ENCODE measurements at places on chromosomes 4 and X.

DNA sequence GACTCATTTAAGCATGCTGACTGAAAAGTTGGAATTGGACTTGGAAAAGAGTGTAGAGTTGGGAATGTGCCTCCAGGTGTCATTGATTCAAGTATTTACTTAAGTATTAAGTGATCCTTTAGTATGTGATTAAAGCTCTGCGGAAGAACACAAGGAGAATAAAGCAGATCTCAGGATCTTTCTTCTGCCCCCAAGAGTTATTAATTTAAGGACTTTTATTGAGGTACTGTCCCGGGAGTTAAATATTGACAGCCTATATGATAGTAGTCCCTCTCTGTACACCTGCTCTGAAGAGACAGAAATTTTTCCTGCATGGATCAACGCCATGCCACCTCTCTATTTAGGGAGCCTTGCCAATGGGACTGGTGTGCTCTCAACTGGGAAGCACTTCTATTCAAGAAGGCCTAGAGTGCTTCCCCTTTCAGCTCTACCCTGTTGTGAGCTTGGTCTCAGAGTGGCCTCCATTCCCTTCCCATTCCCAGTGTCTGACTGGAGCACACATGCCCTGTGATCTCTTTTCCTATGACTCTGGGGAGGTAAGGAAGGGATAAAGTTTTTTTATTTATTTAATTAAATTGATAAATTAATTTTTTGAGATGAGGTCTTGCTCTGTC is 75.9 kb downstream of the SHISA3 start:
- DNase-seq = no peak

- no peak for DNase-seq
These were observed 721.6 kb downstream of the RPA4 start for GRCh38 chrX:97605271-97605670.

GRCh38 chr4:74203467-74203866 is 45.5 kb downstream of the MTHFD2L start:
- DNase-seq = no peak

- no peak for DNase-seq
These were observed 149.2 kb upstream of the ANKRD50 start for GRCh38 chr4:124861761-124862160.

DNA sequence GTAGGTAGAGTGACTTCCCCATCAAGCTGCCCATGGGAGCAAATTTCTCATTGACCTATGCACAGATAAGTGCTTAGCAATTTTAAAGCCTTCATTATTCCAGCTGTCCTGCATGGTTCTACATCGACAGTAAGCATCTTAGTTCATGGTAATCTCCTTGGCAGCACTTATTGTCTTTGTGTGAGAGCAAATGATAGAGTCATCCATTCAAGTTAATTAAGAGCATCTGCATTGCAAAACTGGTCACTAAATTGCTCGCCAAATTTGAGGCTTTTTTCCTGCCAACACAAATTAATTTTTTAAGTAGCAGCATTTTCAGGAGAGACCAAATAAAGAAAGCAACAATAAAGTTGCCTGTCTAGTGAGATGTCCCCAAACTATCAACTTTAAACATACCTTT is 76.7 kb downstream of the SH3BGRL start:
- DNase-seq = no peak

DNA sequence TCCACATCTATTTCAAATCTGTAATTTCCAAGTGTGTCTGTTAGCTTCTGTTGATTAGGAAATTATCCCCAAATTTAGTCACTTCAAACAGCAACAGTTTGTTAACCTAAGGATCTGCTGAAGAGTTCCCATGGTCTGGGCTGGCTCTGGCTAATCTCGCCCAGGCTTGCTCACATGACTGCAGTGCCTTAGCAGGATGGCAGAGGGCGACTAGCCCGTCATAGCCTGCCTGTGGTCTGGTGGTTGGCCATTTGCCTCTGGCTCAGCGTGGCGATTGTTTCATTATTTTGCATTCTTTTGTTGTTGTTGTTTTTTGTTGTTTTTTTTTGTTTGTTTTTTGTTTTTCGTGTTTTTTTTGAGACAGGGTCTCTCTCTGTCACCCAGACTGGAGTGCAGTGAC is 264.0 kb downstream of the TRIML1 start:
- DNase-seq = no peak

DNA sequence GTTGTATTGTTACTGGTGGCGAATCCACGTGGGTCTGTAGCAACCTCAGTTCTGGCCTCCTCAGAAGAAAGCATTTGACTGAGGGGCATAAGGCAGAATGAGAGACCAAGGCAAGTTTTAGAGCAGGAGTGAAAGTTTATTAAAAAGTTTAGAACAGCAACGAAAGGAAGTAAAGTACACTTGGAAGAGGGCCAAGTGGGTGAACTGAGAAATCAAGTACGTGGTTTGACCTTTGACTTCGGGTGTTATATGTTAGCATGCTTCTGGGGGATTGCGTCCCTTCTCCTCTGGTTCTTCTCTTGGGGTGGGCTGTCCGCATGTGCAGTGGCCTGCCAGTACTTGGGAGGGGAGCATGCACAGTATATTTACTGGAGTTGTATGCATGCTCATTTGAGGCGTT is 232.7 kb upstream of the GATB start:
- no peak for DNase-seq

- no peak for DNase-seq
These were observed 42.1 kb downstream of the NEIL3 start for GRCh38 chr4:177351622-177352244.

DNA sequence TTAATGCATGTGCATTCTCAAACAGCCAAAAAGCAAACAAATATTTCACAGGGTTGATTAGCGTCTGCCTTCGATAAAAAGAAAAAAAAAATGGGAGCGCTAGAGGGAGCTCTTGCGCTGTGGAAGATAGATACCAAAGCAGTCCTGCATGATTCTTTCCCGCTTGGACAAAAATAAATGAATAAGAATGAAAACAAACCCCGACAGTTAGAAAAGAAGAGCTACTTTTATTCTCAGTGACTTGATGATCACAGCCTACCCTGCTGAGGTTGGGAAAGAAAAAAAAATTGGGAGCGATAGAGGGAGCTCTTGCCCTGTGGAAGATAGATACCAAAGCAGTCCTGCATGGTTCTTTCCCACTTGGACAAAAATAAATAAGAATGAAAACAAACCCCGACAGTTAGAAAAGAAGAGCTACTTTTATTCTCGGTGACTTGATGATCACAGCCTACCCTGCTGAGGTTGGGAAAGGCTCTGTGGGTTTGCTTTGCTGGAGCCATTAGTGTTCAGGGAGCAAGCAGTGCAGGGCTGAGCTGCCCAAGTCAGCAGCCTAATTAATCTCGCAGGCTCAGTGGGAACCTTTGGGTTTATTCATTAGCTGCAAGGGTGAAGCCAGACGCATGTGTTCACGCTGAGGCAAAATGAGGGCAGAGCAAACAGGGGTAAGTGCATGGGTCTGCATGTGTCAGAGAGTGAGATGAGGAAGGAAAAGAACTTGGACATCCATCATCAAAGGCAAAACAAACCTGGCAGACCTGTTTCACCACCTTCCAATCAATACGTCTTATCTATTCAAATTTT is 249.3 kb upstream of the PRKX start:
- DNase-seq = no peak

- DNase-seq = no peak
These were observed 21.8 kb downstream of the C4orf33 start for GRCh38 chr4:129117705-129118104.

DNA sequence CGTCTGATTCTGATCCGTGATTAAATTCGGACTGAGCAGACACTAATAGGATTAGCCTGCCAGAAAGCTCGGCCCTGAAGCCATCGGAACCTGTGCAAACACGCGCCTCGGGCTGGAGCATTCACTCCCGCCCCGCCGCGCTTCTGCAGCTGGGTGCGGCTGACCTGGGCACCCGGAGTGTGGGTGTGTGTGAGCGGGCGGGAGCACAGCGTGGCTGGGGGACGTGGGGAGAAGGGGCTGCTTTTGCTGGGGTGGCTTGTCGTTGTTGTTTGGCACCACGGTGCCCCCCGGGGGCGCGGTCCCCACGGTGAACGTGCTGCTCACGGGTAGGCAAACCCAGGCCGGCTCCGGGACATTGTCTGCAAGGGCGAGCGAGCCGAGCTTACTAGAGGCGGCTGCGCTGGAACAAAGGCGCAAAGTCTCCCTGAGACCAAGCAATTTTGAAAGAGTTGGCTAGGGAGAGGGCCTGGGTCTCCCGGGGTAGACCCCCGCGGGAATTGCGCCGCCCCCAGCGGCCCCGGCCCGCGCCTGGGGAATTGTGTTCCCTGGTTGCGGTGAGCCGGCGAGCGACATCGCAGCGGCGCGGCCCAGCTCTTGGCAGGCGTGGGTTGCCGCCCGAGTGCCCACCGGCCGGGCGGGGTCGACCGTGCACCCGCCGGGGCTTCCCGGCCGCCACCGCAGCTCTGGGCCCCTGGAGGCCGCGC is 1.4 kb downstream of the MAMLD1 start:
- DNase-seq = no peak

DNA sequence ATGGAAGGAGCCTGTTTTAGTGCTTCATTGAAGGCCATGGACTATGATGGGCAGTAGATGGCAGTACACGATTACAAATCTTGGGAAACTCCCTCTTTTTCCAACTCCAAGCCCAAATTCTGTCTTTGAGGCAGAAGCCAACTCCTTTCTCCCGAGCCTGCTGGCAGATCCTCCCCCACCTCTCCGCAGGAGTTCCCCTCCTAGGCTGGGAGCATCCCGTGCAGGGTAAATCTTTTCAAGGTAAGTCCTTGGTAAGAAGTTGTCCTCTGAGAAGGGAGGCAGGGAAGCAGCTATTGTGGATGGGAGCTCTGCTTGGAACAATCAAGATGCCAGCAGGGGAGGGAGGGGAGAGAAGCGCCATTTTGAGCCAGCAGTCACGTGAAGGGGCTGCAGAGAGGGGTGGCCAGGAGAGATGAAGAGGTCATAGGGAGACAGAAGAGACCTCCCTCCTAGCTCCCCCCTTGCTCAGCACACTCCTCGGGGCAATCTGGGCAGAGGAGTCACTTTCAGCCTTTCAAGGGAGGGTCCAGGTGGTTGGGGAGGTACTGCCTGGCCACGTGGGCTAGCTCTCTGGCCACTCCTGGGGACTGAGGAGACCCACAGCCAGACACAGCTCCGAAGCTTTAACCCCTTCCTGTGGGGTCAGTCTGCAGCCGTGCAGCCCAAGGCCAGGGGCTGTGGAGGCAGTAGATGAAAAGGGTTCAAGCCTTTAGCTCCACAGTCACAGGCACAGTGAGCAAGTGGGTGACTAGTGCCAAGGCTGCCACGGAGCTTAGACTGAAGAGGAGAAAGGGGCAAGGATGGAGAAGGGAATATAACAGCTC is 9.6 kb downstream of the CC2D2A start:
- DNase-seq = peak; percentile 16

DNA sequence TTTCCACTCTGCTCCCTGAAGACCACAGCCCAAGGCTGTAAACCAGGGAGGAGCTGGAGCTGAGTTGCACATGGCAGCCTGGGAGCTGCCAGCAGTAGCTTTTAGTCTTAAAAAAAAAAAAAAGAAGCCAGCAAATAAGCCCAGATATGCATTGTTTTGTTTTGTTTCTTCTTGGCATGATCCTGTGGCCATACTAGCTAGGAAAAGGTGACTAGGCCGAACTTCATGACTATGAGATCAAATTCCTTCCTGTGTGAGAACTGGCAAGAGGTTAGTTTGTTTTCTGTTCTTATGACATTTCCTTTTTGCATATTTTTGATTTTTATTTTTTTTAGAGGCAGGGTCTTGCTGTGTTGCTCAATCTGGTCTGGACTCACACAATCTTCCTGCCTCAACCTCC is 323.3 kb downstream of the DCTD start:
- no peak for DNase-seq

DNA sequence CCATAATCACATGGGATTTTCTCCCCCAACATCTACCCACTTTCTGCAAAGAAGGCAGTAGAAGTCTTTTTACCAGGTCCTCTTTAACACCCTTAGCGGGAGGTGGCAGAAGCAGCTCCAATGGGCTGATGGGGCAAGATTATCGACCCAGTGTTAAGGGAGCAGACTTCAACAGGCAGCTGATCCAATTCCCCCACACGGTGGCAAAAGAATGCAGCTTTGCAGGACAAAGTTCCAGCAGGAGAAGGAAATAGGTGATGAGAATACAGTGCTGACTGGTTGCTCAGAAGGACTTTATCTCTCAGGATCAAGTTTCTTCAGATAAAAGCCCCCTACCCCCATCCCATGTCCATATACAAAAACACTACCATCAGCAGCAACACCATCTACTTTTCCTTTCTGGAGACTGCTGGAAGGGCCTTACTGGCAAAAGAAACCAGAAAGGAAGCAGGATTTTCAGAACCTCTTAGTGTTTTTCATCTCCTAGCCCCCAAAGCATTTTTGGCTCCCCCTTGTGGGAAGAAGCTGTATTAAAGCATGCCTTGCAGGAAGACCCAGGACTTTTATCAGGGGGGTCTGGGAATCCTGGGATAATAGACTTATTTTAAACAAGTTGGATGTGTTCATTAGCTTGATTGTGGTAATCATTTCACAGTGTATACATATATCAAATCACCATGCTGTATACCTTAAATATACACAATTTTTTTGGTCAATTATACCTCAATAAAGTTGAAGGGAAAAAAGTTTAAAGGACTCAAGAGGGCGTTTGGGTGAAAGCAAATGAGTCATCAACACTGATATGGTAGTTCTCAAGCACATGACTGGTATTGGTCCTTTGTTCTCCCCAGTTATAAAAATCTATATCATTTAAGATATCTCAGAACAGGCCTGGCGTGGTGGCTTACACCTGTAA is 146.4 kb downstream of the GPC3 start:
- DNase-seq = no peak

- no peak for DNase-seq
These were observed 74.3 kb upstream of the GUCY1A1 start for GRCh38 chr4:155592179-155592937.

DNA sequence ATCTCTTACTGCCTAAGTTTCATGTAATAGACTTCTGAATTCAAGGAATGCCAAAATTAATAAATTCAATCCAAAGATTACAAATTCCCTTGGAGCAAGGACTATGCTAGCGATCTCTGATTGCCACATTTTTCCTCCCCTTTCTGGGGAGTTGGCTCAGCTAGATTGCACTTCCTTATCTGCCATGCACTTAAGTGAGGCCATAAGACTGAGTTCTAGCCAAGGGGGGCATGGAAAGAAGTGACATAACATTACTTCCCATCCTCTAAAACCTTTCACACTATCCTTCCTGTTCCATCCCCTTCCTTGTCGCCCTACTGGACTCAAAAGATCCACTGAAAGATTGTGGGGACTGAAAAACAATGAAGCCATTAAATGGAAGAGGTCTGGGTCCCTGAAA is 53.8 kb upstream of the TXK start:
- no peak for DNase-seq

GRCh38 chr4:169229571-169230028 is 41.2 kb downstream of the SH3RF1 start:
- DNase-seq = peak; percentile 61

GRCh38 chrX:100410901-100411801 is 1.1 kb upstream of the PCDH19 start:
- DNase-seq = no peak

DNA sequence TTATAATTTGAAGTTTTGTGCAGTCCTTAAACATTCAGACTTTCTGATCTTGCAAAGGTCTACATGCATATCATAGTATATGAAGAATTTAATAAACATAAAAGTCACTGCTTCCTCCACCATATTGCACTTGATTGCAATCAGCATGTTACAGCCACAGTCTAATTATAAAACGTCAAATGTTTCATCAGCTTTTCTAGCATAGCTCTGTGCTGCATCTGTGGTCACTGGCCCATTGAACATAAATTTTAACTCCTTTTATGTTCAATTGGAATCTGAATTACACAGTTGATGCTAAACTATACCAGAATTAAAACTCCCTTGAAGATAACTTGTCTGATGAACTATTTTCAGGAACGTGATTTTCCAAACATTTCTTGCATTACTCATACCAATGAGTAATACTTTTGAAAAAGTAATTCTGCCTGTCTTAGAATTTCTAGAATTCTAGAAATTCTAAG is 329.1 kb downstream of the GALNTL6 start:
- no peak for DNase-seq

Measured in epithelial cell of prostate (primary cell).